ENCODE measurements at places on chromosomes 5 and 9. TPM values are rescaled to one million over a fixed set of nuclear protein-coding genes. Genes with fewer than 3 reads are reported as not detected.

DNA sequence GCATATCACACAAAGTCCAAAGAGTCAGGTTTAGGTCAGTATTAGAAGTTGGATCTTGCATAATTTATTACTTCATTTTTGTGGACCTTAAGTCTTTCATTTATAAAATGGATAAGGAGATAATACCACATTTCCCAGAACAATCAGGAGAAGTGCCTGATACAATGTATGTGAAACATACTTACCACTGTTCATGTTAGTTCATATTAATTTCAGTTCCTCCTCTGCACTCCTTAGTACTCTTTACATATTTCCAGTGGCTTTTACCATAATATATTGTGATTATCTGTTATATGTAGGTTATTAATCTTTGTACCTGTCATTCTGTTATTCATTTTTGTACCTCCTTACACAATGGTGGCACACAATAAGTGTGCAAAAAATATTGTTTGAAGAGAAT, 214.4 kb downstream of the ARL15 start:
- H3K4me3 ChIP-seq = no peak overlapping the region
- H3K27ac ChIP-seq = no peak overlapping the region
- no peaks in the 10 kb centered on the region for H3K36me3 ChIP-seq
- no peak for DNase-seq
- no peaks in the 10 kb centered on the region for H3K27me3 ChIP-seq

GRCh38 chr9:33297432-33297831, 7.1 kb downstream of the NFX1 start:
- H3K4me1 ChIP-seq = peaks cover 38% of the 10 kb centered on the region
- H3K36me3 ChIP-seq = no peaks in the 10 kb centered on the region
- H3K4me3 ChIP-seq = no peak overlapping the region
- DNase-seq = peak; percentile 80
- H3K27me3 ChIP-seq = no peaks in the 10 kb centered on the region

Gene HEMGN
- not detected for total RNA-seq

Gene SLC34A3
- not detected for total RNA-seq

DNA sequence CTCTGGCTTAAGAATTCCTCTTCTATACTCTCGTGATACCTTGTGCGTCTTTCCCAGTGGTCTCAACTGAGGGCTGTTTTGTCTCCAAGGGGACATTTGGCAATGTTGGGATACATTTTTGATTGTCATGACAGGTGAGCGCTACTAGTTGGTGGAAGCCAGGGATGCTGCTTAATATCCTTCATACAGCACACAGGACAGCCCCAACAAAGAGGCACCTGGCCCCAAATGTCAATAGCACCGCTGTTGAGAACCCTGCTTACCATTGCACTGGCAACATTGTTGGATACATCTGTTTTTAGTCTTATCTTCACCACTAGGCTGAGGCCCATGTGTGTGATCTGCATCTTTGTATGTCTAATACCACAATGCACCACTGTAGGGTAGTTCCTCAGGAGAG, 114.1 kb downstream of the C9orf152 start:
- no peak for DNase-seq
- no peak overlapping the region for H3K4me3 ChIP-seq
- H3K27me3 ChIP-seq = no peaks in the 10 kb centered on the region
- H3K4me1 ChIP-seq = peaks cover 3% of the 10 kb centered on the region
- no peaks in the 10 kb centered on the region for H3K36me3 ChIP-seq

- H3K4me3 ChIP-seq = no peak overlapping the region
- no peaks in the 10 kb centered on the region for H3K4me1 ChIP-seq
- no peaks in the 10 kb centered on the region for H3K27me3 ChIP-seq
- H3K27ac ChIP-seq = no peak overlapping the region
- DNase-seq = no peak
Measured at GRCh38 chr5:54320256-54320655, 9.9 kb upstream of the ARL15 start.

Gene DND1
- 3.0 TPM for total RNA-seq

DNA sequence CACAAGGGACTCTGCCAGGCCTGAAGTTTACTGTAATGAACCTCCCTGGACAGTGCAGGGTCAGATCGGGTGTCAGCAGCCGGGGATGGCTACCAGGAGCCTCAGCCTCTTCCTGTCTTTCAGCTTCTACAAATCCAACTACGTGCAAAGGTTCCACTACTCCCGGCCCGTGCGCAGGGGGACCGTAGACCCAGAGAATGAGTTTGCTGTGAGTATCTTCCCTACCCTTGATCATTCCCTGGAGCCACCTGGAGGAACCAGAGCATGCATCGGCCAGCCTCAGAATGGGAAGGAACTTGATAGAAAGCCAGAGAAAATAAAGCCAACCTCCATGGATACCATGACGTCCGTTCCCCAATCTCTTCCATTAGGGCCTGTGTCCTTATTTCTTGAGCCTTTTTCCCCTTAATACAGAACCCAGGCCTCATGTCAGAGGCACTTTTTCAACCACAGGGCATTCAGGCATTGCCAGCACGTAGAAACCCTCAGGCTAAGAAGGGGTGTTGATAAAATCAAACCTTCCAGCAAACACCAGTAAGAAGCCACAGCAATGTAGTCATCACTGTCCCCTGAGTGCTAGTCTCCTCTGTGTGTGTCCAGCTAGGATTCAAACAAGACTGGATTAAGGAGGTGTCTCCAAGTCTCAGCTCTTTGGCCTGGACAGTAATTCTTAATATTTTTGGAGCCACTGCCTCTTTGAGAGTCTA, 49.0 kb upstream of the FOXI1 start:
- no peaks in the 10 kb centered on the region for H3K36me3 ChIP-seq
- no peak overlapping the region for H3K4me3 ChIP-seq
- no peak overlapping the region for H3K27ac ChIP-seq
- no peaks in the 10 kb centered on the region for H3K4me1 ChIP-seq

DNA sequence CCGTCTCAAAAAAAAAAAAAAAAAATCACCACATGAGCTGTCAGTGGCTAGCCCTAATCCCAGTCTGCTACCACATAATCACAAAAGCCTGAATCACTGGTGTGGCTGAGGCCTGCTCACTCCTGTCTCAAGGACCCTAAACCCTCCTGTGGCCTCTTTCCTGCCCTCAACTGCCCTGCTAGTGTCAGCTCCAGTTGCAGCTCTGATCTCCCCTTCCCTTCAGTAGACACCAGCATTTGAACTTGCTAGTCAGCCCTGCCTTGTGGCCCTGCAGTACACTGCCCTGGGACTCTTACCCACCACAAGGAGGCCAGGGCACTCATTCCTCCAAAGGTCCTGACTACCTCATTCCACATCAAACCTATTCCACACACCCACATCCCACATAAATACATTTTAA, 9.5 kb upstream of the P4HA2 start:
- no peaks in the 10 kb centered on the region for H3K27me3 ChIP-seq
- no peak overlapping the region for H3K27ac ChIP-seq
- no peak overlapping the region for H3K4me3 ChIP-seq

DNA sequence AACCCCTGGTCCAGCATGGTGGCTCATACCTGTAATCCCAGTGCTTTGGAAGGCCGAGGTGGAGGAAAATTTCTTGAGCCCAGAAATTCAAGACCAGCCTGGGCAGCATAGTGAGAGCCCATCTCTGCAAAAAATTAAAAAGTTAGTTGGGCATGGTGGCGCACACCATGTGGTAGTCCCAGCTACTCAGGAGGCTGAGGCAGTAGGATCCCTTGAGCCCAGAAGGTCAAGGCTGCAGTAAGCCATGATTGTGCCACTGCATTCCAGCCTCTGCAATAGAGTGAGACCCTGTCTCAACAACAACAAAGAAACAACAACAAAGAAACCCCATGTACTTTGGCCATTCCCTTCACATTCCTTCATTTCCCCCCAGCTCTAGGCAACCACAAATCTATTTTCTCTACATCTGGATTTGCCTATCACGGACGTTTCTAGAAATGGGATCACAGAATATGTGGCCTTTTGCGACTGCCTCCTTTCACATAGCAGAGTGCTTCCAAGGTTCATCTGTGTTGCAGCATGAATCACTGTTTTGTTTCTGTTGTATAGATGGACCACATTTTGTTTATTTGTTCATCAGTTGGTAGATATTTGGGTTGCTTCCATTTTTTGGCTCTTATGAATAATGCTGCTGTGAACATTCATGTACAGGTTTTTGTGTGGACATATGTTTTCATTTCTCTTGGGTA, 17.9 kb downstream of the MIGA2 start:
- H3K27me3 ChIP-seq = no peaks in the 10 kb centered on the region
- DNase-seq = no peak
- peaks cover 5% of the 10 kb centered on the region for H3K4me1 ChIP-seq
- peaks cover 35% of the 10 kb centered on the region for H3K36me3 ChIP-seq
- no peak overlapping the region for H3K4me3 ChIP-seq

Gene PDE6A
- 1.5 TPM for total RNA-seq

Gene DNAH5
- 1.5 TPM for total RNA-seq

Gene HAVCR2
- 0.20 TPM for total RNA-seq

Gene NUTM2G
- total RNA-seq = not detected

- H3K4me3 ChIP-seq = no peak overlapping the region
- no peak for DNase-seq
- no peak overlapping the region for H3K27ac ChIP-seq
- no peaks in the 10 kb centered on the region for H3K27me3 ChIP-seq
Measured at GRCh38 chr5:107446972-107447371, 223.8 kb downstream of the EFNA5 start.

DNA sequence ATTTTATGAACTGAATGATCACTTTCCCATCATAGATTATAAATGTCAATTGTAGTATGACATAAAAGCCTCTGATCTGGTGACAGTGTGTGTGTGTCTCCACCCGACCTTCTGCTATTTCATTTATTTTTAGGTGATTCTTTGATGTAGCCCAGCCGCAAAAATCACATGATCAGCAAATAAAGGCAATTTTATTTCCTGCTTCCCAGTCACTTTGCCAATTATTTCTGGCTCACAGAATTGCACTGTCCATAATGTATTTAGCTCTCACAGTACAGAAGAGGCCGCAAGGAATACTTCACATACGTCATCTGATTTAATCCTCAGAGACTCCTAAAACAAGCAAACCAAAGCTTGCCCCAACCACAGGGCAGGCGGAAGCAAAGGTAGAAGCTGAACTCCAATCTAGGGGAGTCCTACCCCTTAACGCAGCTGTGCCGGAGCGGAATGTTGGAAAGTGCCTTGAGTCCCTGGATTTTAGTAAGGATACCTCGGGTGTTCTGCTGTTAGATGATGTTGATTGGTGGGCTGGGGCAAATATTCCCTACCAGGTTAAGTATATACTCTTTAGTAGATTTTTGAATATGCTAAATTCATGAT, 384.0 kb upstream of the IRX4 start:
- peaks cover 4% of the 10 kb centered on the region for H3K27me3 ChIP-seq
- no peaks in the 10 kb centered on the region for H3K36me3 ChIP-seq
- H3K4me3 ChIP-seq = no peak overlapping the region
- no peak for DNase-seq

DNA sequence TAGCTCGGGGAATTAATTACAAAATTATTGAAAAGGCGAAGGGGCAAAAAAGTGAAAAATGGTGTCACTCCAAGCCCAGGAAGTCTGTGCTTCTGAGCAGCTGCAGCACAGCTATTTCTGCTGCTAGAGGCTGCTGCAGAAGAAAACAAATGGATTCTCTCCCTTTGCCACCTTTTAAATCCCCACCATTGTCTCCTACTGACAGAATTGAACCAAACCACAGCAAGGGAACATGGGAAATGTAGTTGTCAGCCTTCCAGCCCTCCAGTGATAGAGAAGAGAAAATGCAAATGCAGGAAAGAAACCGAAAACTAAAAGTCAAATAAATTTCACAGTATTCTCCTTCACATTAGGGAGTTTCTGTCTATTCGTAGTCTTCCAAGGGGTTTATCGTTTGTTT, 33.4 kb upstream of the CDC42SE2 start:
- no peaks in the 10 kb centered on the region for H3K4me1 ChIP-seq
- no peak overlapping the region for H3K27ac ChIP-seq
- no peak for DNase-seq
- no peak overlapping the region for H3K4me3 ChIP-seq
- H3K27me3 ChIP-seq = no peaks in the 10 kb centered on the region

Gene NR5A1
- total RNA-seq = not detected

- H3K36me3 ChIP-seq = no peaks in the 10 kb centered on the region
- peaks cover 66% of the 10 kb centered on the region for H3K4me1 ChIP-seq
- peak; percentile 47 for DNase-seq
- no peak overlapping the region for H3K4me3 ChIP-seq
- peaks cover 14% of the 10 kb centered on the region for H3K27me3 ChIP-seq
Measured at GRCh38 chr5:141870228-141870627, 8.0 kb downstream of the PCDH1 start.

Gene CORO2A
- 59.1 TPM for total RNA-seq

DNA sequence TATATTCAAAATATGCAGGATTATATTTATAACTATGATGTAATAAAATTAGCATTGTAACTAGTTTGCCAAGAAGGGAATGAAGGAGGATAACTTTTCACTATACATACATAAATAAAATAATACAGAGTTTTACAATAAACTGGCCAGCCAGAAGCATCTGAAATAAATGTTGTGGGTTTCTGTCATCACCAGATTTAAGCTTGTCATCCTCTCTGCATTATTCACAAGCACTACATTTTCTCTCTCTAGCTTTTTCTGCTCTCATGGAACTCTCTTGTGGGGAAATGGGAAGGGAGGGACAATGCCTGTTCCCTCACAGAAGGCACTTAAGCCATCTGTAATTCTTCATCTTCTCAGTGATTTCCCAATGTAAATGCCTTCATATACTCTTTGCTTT, 626.8 kb downstream of the SEMA5A start:
- no peaks in the 10 kb centered on the region for H3K27me3 ChIP-seq
- DNase-seq = no peak
- no peaks in the 10 kb centered on the region for H3K4me1 ChIP-seq
- H3K27ac ChIP-seq = no peak overlapping the region

- H3K36me3 ChIP-seq = no peaks in the 10 kb centered on the region
- no peaks in the 10 kb centered on the region for H3K27me3 ChIP-seq
- no peak overlapping the region for H3K4me3 ChIP-seq
- H3K27ac ChIP-seq = no peak overlapping the region
- peaks cover 29% of the 10 kb centered on the region for H3K4me1 ChIP-seq
Measured at GRCh38 chr5:135136546-135136945, 102.5 kb upstream of the PITX1 start.

DNA sequence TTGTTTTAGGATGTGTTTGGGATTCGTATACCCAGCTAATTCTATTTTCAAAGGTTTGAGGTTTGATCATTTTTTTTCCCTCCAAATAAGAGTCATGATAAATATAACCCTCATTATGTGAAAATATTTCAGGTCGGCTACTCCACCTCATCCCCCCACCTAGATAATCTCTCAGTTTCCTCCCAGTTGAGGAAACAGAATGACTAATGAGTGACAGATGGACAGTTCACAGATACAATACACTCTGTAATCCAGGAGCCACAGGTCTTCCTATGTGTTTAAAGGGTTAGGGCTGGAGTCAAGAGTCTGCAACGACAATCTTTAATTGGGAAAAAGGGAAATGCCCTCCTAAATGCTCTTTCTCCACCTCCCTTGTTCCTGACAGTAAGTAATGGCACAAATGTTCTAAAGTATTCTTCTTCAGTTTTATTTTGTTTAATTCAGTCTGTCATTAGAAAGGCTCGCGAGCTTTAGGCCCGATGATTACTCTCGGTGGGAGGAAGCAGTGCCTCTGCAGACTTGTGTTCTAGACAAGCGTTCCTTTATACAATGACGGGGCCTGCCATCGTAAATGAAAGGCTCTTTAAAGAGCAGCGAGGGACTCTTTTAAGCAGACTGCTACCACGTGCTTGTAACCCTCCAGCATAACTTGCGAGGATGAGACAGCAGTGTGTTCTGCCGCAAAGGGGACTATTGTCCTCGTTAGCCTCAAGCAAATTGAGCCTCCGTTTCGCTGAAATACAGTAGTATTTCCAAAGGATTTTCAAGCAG, 69.0 kb downstream of the MEF2C start:
- H3K27ac ChIP-seq = no peak overlapping the region
- H3K27me3 ChIP-seq = no peaks in the 10 kb centered on the region
- no peak overlapping the region for H3K4me3 ChIP-seq

Gene SPATA31C2
- not detected for total RNA-seq

Gene B4GALT7
- total RNA-seq = 38.5 TPM

Gene TMEM174
- total RNA-seq = not detected
